ENCODE measurements at places on chromosomes 6 and 20.

DNA sequence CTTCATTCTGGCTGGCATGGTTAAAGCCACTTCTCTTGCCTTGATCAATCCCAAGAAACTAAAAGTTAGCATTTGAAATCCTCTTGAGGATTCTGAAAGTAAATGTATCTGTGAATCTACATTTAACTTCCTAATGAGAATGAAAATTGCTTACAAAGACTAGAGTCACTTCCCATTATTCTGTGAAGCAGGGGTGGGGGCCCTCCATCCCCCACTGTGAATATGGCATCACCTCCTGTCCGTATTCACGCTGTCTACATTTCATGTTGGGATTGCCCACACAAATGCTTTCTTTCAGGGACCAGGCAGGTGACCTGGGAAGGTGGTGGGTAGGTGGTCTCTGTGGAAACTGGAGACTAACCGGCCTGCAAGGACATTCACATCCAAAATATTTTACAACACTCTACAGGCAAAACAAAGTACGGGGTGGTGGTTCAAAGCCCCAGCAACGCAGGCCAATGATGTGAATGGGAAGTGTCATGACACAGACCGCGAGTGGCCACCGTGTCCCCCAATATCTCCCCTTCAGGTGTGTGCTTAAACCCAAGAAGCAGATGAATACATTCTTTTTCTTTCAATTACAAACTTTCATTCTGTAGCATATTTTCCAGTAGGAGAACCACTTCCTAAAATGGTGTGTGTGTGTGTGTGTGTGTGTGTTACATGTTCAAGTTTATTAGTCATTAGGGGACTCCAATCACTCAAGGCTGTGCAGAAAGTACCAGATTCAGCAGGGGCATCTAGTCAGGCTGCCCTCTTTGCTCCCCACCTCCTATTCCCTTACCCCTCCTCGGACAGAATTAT, 132.2 kb downstream of the PRND start:
- DNase-seq, result no peak
- H3K4me3 ChIP-seq, result no peak overlapping the region
- peaks cover 37% of the 10 kb centered on the region for H3K36me3 ChIP-seq
- no peak overlapping the region for H3K27ac ChIP-seq
- H3K27me3 ChIP-seq, result no peaks in the 10 kb centered on the region

- H3K4me1 ChIP-seq, result no peaks in the 10 kb centered on the region
- H3K27ac ChIP-seq, result no peak overlapping the region
- no peaks in the 10 kb centered on the region for H3K27me3 ChIP-seq
- no peak overlapping the region for H3K4me3 ChIP-seq
Observed at GRCh38 chr6:107728564-107728897, 95.6 kb downstream of the SCML4 start.

GRCh38 chr20:53867741-53868351, 202.5 kb downstream of the BCAS1 start:
- H3K36me3 ChIP-seq, result no peaks in the 10 kb centered on the region
- H3K4me1 ChIP-seq, result peaks cover 44% of the 10 kb centered on the region
- H3K27me3 ChIP-seq, result no peaks in the 10 kb centered on the region
- no peak overlapping the region for H3K4me3 ChIP-seq

- H3K4me1 ChIP-seq, result peaks cover 58% of the 10 kb centered on the region
- H3K27ac ChIP-seq, result peak overlapping the region; percentile 46
- DNase-seq, result no peak
- H3K27me3 ChIP-seq, result peaks cover 10% of the 10 kb centered on the region
- H3K4me3 ChIP-seq, result no peak overlapping the region
Observed at GRCh38 chr20:1817577-1818211, 77.5 kb upstream of the SIRPA start.

GRCh38 chr20:56689852-56690485, 60.9 kb downstream of the TFAP2C start:
- H3K4me3 ChIP-seq, result no peak overlapping the region
- no peaks in the 10 kb centered on the region for H3K36me3 ChIP-seq
- no peaks in the 10 kb centered on the region for H3K4me1 ChIP-seq
- no peak for DNase-seq
- H3K27me3 ChIP-seq, result peaks cover 33% of the 10 kb centered on the region
- H3K27ac ChIP-seq, result no peak overlapping the region

- DNase-seq, result no peak
- no peaks in the 10 kb centered on the region for H3K4me1 ChIP-seq
- H3K36me3 ChIP-seq, result no peaks in the 10 kb centered on the region
- no peaks in the 10 kb centered on the region for H3K27me3 ChIP-seq
Observed at GRCh38 chr20:15546525-15547023, 1026.7 kb downstream of the KIF16B start.

DNA sequence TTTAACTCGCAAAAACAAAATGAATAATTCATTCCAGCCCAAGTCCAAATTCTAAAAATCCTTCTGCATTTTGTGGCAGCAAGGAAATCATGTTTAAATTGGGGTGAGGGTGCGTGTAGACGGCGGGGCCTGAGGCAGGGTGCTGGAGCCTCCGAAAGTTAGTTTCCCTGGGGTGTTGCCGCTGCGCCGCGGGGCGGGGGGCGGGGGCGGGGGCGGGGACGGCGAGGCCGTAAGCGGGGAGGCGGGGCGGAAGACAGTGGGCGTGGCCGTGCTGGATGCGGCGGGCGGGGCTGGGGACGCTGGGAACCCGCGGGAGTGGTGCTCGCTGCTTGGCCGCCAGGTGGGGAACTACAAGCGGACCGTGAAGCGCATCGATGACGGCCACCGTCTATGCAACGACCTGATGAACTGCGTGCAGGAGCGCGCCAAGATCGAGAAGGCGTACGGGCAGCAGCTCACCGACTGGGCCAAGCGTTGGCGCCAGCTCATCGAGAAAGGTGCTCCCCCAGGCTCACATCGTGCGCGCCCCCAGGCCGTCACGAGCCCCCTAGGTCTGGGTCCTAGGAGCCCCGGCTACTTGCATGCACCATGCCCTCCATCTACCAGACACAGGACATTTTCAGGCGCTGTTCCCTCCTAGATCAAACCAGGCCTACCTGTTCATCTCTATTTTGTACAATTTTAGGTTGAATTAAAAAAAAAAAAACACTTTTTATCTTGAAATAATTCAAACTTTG, 29.0 kb downstream of the SPDEF start:
- H3K4me1 ChIP-seq, result peaks cover 10% of the 10 kb centered on the region
- no peaks in the 10 kb centered on the region for H3K36me3 ChIP-seq
- H3K27me3 ChIP-seq, result no peaks in the 10 kb centered on the region
- H3K27ac ChIP-seq, result no peak overlapping the region
- peak; percentile 97 for DNase-seq

DNA sequence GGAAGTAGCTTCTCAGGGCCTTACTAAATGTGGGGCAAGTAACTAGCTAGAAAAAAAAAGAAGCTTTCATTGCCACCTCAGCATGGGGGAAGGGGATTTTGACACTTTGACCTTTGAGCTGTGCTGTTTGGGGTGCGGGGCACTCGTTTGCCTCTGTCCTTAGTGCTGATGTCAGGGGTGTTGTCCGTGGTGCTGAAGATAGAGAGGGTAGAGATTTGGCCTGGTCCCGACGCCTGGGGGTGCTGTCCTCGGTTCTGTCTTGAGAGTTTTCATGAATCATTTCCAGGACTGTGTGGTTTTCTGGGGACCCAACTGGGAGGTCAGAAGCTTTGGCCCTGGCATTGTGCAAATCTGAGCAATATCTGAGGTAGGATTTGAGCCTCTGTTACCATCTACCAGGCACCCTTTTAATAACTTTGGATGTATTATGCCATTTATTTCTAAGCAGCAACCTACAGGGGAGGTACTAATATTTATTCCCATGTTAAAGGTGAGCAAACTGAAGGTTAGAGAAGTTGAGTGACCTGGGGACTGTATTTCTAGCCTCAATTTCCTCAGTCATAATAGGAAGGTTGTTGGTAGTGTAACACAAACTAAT, 78.0 kb downstream of the DLGAP4 start:
- H3K27me3 ChIP-seq, result peaks cover 6% of the 10 kb centered on the region
- H3K27ac ChIP-seq, result no peak overlapping the region
- H3K4me3 ChIP-seq, result no peak overlapping the region
- H3K4me1 ChIP-seq, result no peaks in the 10 kb centered on the region
- no peaks in the 10 kb centered on the region for H3K36me3 ChIP-seq
- no peak for DNase-seq

All from lower lobe of right lung (tissue), 2 donors.